Amniotic stem cell (primary cell): ENCODE measurements at places on chromosomes 5 and 9.

GRCh38 chr9:9623506-9623905 is 989.3 kb downstream of the PTPRD start:
- DNase-seq = no peak

GRCh38 chr9:120877276-120878034 is 467 bp upstream of the PHF19 start:
- DNase-seq = no peak

- no peak for DNase-seq
These were observed 38.6 kb downstream of the DMGDH start for GRCh38 chr5:79030663-79031484.

- DNase-seq = no peak
These were observed 428.7 kb downstream of the NFIB start for GRCh38 chr9:13885258-13885657.

DNA sequence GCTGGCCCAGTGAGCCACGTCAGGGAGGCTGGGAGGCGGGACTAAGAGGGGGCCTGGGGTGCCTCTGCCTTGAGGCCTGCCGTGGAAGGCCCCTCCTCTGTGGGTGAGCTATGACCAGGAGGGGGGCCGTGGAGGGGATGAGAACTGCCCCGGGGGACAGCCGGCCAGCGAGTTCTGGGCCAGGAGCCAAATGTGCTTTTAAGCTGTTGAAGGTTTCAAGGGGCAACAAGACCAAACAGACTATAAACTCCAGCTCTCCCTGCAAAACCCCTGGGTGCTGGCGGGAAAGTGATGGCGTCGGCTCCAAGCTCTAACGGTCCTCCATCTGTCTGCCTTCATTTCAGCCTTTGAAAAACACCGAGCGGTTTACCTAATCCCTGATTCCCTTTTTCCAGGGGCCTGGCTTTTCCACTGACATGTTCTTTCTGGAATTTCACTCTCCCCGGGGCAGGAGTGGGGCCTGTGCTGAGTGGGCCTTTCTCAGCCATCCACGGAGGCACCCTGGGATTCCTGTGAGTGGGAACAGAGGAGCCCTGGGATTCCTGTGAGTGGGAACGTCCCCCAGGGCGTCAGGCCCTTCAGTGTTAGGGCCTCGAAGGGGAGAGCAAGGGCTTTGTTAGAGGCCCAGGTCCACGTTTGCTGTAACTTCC is 65.6 kb downstream of the COL5A1 start:
- DNase-seq = peak; percentile 60
